ENCODE measurements at places on chromosomes 2 and 18.

- peak; percentile 83 for DNase-seq
Measured at GRCh38 chr2:218898109-218898878, 17.6 kb downstream of the WNT10A start.

DNA sequence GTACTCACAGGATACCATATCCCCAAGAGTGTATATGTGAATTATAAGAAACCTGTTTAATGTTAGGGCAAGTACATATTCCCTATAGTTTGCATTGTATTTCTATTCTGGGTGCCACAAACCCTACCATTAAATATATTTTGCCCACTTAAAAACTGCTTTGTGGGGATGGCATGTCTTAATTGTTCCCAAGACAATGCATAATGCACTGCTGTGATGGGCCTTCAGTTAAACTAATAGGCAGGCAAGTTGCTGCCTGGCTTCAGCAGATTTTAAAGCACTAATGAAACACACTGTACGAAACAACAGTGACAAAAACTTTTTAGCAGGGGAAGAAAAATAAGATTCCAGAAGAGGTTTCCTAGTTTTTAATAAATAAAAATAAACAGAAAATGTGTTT lies 104.8 kb upstream of the VRK2 start:
- no peak for DNase-seq

DNA sequence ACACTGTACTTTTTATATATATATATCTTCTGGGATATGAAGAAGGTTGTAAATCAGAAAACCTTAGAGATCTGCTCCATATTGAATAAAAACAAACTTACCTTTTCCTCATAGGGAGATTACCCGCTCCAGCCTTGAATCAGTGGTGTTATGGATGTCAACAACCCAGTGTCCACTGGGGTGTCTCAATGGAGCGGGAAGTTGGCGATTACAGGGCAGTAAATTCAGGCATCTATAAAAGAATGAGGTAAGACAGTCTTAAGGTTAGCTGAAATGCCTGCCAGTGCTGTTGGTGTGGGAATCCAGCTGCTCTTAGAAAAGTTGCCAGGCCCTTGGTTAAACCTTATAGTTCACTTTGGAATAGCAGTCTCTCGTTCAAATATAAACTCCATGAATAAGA lies 102.3 kb downstream of the R3HDM1 start:
- no peak for DNase-seq

GRCh38 chr2:63698786-63699548 lies 110.2 kb downstream of the MDH1 start:
- peak; percentile 54 for DNase-seq

DNA sequence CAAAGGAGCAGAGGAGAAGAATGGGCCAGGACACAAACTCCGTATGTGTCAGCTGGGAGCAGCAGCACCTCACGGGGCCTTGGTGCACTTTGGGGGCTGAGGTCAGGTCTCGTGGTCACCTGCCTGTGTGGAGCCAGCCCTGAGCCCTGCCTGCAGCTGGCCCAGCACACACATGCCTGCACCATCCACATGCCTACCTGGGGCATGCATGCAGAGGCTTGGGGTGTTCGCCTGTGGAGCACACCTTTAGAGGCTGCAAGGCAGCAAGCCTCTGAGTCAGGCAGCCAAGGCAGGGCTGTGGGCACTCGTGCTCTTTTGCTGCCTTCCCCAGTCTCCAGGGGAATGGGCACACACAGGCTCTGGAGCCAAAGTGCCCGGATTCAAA lies 36.0 kb downstream of the ARHGEF4 start:
- no peak for DNase-seq

GRCh38 chr2:186868344-186868743 lies 19.4 kb upstream of the ZSWIM2 start:
- no peak for DNase-seq

DNA sequence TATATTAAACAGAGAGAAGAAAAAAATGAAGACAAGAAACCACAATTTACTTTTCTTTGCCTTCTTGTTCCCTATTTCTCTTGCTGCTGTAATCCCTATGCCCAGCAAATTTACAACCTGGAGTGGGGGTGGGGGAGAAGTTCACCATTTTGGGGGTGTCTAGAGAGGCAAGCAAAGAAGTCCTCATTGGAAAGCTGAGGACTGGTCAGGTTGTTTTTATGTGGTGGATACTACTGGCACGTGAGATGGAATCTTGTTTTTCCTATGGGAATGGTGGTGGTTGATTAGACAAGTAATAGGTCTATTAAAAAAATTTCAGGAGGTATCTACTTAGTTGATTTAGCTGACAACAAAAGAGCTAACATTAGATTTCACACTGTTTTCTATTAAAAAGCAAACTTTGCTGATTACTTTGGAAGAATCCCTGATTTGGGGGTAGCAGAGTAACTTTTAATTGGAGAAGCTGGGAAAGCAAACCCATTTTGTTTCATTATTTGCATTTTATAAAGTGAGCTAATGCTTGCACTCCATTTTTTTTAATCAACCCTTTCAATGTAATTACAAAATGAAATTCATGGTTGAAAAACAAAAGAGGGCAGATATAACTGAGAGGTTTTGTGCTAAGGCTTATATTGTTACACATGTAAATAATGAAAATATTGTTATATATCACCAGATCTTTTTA lies 6.0 kb downstream of the POU3F3 start:
- no peak for DNase-seq

GRCh38 chr2:19790291-19790690 lies 111.5 kb downstream of the TTC32 start:
- DNase-seq, result no peak

- no peak for DNase-seq
Measured at GRCh38 chr2:128372621-128373341, 54.1 kb upstream of the HS6ST1 start.

DNA sequence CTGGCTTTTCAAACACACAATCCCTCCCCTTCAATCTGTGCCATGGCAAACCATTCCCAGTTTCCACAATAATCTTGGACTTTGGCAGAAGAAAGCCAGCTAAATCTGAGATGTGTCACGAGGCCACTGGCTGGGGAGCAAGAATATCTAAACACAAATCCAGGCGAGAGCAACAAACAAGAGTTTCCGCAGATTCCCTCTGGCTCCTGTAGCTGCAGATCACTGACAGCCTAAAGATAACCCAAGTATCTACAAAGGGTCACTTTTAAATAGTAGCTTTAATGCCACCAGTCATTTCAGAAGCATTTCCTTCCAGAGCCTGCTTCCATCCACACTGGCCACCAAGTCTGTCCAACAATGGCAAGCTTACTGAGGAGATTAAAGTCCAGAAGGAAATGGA lies 86.9 kb downstream of the ACVR1 start:
- DNase-seq, result no peak

DNA sequence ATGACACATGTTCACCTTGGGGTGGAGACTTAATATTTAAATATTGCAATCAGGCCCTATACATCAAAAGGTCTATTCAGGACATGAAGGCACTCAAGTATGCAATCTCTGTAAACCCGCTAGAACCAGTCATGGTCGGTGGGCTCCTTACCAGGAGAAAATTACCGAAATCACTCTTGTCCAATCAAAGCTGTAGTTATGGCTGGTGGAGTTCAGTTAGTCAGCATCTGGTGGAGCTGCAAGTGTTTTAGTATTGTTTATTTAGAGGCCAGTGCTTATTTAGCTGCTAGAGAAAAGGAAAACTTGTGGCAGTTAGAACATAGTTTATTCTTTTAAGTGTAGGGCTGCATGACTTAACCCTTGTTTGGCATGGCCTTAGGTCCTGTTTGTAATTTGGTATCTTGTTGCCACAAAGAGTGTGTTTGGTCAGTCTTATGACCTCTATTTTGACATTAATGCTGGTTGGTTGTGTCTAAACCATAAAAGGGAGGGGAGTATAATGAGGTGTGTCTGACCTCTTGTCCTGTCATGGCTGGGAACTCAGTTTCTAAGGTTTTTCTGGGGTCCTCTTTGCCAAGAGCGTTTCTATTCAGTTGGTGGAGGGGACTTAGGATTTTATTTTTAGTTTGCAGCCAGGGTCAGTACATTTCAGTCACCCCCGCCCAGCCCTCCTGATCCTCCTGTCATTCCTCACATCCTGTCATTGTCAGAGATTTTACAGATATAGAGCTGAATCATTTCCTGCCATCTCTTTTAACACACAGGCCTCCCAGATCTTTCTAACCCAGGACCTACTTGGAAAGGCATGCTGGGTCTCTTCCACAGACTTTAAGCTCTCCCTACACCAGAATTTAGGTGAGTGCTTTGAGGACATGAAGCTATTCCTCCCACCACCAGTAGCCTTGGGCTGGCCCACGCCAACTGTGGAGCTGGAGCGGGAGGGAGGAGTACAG lies 108.1 kb downstream of the XRCC5 start:
- DNase-seq, result no peak

DNA sequence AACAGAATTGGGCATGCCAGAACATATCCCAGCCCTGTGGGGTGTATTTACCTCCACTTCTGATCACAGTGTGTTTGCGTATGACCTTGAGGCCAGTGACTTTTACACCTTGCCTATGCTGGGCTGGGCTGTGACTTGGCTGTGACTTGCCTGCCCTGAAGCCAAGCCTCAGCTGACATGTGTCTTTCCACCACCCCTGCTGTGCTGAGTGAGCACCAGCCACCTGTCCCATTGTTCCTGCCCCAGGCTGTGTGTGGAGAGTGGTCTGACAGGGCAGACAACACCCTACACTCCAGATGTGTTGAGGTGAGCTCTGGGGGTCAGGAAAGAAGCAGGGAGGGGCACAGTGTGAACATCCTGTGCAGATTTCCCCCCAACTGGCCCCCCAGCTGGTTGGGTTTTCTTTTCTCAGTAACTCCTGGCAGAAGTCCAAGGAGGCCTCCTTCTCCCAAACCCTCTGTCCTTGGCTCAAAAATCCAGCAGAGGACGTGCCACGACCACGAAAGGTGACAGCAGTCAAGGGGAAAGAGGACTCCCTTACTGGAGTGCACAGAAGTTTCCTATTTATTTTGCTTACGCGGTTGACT lies 5.1 kb upstream of the STEAP3 start:
- peak; percentile 67 for DNase-seq

GRCh38 chr2:226828191-226828590 lies 7.7 kb upstream of the RHBDD1 start:
- DNase-seq, result no peak

- no peak for DNase-seq
Measured at GRCh38 chr2:104049438-104049837, 804.5 kb upstream of the POU3F3 start.

DNA sequence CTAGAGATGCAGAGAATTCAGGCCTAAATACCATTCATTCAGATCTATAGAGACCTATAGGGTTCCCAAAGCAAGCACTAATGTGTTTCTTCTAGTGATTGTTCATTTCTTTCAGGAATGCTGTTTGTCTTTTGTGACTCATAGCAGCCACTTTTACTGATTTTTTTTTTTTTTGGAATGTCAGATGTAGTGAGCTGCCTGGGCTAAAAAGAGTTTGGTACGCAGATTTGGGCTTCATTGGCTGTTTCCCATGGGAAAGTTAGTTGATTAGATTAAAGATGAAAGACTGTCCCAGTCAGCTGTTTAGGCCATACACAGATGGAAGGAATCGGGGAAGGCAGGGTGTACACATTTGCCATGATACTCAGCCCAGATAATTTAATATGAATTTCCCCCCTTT lies 87.6 kb downstream of the CDC42EP3 start:
- no peak for DNase-seq

- no peak for DNase-seq
Measured at GRCh38 chr2:69848186-69848790, 18.8 kb downstream of the GMCL1 start.

GRCh38 chr18:3857544-3857943 lies 407.6 kb downstream of the TGIF1 start:
- DNase-seq, result no peak

- no peak for DNase-seq
Measured at GRCh38 chr18:55310044-55310676, 277.8 kb downstream of the TCF4 start.

- DNase-seq, result no peak
Measured at GRCh38 chr2:126999106-126999756, 100.5 kb downstream of the TEX51 start.

DNA sequence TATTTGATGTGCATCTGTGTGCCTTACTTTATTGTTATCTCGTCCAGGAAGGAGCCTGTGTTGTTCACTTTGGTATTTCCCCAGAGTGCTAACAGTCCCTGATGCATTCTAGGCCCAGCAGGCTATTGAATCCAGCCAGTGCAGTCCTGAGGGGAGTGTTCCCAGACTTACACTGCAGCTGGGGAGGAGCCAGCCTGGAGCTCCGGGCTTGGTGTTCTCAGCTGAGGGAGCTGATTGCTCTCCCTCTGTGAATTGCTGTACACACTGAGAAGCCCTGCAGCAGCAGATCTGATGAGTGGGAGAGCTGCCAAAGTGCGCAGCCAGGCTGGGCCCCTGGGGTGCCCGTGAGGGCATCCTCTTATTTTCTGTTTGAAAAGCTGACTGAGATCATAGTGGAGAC lies 159.2 kb downstream of the GALNT3 start:
- peak; percentile 25 for DNase-seq

DNA sequence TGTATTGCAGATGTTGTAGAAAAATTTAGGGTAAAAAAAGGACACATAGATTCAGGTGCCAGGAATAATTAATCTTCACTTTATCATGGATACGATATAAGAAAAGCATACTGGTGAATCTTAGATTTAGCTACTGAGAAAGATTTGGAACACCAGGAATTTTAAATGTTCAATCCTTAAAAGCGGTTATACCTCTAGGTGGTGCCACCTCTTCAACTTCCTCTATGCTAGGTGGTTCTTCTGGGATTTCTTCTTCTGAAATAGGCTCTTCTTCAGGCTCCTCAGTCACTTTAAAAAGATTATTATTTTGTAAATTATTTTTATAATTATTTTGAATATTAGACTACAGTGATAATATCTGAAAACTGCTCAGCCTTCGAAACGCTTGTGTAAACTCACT lies 133.1 kb downstream of the TTN start:
- DNase-seq, result peak; percentile 6

DNA sequence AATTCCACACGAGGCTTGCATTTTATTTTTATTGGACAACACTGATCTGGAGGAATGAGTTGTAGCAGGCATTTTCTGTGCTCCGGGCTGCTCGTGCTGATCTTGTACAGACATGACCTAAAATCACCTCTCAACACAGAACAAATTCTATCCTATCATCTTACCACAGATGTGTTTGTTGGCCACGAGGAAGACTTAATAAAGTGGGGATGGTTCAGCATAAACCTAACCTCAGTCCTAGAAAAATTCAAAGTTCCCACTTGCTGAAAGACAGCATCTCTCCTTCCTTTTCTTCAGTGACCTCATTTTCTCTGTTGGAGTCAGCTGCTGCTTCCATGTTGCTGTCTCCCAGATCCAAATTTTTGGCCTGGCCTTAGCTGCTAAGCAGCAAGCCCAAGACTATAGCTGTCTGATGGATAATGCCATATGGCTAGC lies 45.3 kb downstream of the RBKS start:
- DNase-seq, result no peak

DNA sequence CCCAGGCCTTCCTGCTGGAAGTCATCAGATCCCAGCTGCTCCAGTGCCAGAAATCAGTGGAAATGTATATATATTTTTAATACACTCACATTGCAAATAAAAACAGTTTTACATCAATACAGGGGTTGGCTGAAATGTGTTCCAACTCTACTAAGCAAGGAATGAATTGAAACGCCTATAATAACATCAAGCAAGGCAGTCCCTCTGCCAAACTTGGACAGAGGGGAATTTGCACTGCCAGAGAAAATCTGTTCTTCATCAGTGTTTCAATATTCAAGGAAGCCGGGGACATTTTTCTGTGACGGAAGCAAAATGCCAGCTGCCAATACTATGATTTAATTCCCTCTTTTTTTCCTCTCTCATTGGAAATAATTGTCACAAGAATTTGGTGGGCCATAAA lies 335.3 kb downstream of the TNS1 start:
- no peak for DNase-seq

Measured in HEK293T (cell line).